ENCODE measurements at places on chromosomes 2 and 18. TPM values are rescaled to one million over a fixed set of nuclear protein-coding genes. Genes with fewer than 3 reads are reported as not detected.

IHH gene
- total RNA-seq: not detected

SPATA3 gene
- not detected for total RNA-seq

RFX8 gene
- under 0.01 TPM for total RNA-seq

TMEM247 gene
- total RNA-seq: not detected

FAM237A gene
- not detected for total RNA-seq

GPAT2 gene
- total RNA-seq: 7.8 TPM

ECEL1 gene
- total RNA-seq: 1.0 TPM

SRD5A2 gene
- total RNA-seq: not detected

RAMP1 gene
- 31.8 TPM for total RNA-seq

PPP1R1C gene
- total RNA-seq: 1.6 TPM

LYG1 gene
- total RNA-seq: 0.52 TPM

SERPINB4 gene
- total RNA-seq: not detected

ACTG2 gene
- 1.6 TPM for total RNA-seq

LBX2 gene
- total RNA-seq: not detected

CNDP1 gene
- not detected for total RNA-seq

RMC1 gene
- 14.6 TPM for total RNA-seq

SETBP1 gene
- total RNA-seq: 13.6 TPM

UNC80 gene
- total RNA-seq: 2.1 TPM

FAM117B gene
- 2.1 TPM for total RNA-seq

PTMA gene
- 422 TPM for total RNA-seq

OSR1 gene
- total RNA-seq: 10.4 TPM

DOK6 gene
- 3.1 TPM for total RNA-seq

DSG1 gene
- total RNA-seq: not detected

SANBR gene
- total RNA-seq: 36.5 TPM

TUBA3D gene
- 1.0 TPM for total RNA-seq

MTIF2 gene
- total RNA-seq: 25.6 TPM

CHCHD5 gene
- 10.4 TPM for total RNA-seq

COLEC11 gene
- not detected for total RNA-seq

Measured in skeletal muscle tissue (tissue), 5 donors.